Coronary artery (tissue), 2 donors: ENCODE measurements at places on chromosomes 3 and 15.

GRCh38 chr15:70252056-70252950 lies 154.6 kb upstream of the TLE3 start:
- no peak for DNase-seq

DNA sequence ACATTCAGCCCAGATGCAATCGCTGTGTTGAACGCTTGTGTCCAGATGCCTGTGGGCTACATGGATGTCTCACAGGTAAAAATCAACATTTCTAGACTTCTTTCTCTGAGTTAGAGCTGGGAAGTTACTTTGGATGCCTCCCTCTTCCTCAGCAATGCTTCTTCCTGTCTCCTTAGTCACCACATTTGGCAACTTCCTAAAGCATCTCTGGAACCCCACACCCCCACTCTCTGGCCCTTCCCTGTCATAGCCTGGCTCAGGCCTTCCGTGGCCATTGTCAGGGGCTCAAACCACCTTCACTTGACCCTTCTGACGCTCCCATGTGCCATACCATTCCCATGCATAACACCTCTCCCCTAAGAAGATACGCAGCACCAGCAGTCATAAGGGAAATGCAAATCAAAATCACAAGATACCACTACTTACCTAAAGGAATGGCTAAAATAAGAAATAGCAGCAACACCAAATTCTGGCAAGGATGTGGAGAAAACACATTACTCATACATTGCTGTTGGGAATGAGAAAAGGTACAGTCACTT lies 21.6 kb upstream of the RGMA start:
- DNase-seq: no peak

DNA sequence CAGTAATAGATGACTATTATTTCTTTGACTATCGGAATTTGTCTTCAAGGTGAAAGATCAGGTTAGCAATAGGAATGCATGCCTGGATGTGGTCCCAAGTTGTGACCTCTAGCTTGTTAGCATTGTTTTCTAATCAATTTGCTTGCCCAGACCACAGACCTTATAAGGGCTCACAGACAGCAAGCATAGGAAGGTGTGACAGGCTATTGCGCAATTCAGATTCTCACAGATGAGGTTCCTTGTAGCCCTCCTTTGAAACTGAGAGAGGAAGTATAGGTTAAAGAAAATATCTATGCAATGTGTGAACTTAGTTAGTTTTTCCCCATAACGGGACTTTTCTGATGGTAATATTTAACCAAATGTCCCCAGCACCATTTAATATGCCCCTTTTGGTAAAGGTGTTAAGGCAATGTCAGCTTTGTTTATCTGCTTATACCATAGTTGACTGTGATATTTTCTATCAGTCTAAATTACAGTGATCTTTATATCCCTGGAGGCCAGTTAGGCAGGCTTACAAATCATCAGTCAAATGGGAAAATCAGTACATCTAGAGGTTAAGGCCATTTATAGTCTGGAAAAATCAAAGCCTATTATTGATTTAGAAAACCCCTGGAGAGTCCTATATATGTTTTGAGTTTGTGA lies 168.1 kb upstream of the MBNL1 start:
- no peak for DNase-seq

GRCh38 chr3:21962456-21962855 lies 211.4 kb upstream of the ZNF385D start:
- DNase-seq: no peak

DNA sequence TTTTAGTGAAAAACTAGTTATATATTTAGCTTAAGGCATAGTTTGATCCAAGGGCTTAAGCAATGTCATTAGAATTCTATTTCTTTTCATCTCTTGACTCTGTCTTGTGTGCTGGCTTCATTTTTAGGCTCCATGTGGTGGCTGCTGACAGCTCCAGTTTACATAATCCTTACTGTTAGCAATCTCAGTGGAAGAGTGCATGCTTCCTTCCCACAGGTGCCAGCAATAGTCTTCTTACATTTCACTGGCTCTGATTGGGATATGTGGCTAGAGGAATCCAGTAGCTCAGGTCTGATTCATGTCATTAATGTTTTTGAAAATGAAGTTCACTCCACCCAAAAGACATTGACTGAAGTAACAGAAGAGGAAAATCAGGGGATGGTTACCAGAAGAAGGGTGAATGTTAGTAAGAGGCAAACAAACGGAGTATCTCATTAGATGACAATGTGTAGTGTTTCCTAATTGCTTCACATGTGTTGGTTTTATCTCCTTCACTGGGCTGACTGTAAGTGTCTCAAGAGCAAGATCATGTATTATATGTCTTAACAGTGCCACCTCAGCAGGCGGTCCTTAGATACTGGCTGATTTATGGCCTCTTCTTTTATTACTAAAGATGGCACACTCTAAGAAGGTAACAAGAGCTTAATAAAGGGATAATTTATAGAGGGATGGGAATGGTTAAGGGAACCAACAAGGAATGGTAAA lies 25.6 kb upstream of the TCF12 start:
- no peak for DNase-seq

- DNase-seq: no peak
Observed at GRCh38 chr3:136078421-136079364, 113.2 kb downstream of the PPP2R3A start.

- no peak for DNase-seq
Observed at GRCh38 chr3:59046839-59047238, 3.0 kb downstream of the CFAP20DC start.

GRCh38 chr3:108899530-108899929 lies 54.1 kb downstream of the GUCA1C start:
- DNase-seq: no peak

DNA sequence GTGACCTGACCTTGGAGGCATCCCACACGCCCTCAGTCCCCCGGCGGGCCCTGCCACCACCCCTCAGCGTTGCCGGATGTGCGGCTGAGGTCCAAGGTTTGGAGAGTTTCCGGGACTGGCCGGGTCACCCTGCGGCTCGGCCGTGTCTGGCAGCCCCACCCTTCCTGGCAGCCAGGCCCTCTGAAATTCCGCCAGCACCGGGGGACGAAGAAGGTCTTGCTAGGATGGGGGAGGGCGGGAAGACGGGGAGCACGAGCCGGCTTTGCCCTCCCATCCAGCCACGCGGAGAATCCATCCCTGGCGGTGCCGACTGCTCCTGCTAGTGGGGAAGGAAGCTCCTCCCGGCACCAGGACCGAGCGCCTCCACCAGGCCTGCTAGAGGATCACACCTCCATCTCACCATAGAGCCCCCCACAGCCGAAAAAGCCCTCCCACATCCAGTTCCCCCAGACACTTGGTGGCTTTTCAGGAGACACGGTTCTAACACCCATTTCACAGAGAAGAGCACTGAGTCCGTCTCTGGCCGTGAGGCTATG lies 81.5 kb downstream of the CPN2 start:
- peak; percentile 92 for DNase-seq

- no peak for DNase-seq
Observed at GRCh38 chr3:13380971-13381370, 39.2 kb downstream of the NUP210 start.

DNA sequence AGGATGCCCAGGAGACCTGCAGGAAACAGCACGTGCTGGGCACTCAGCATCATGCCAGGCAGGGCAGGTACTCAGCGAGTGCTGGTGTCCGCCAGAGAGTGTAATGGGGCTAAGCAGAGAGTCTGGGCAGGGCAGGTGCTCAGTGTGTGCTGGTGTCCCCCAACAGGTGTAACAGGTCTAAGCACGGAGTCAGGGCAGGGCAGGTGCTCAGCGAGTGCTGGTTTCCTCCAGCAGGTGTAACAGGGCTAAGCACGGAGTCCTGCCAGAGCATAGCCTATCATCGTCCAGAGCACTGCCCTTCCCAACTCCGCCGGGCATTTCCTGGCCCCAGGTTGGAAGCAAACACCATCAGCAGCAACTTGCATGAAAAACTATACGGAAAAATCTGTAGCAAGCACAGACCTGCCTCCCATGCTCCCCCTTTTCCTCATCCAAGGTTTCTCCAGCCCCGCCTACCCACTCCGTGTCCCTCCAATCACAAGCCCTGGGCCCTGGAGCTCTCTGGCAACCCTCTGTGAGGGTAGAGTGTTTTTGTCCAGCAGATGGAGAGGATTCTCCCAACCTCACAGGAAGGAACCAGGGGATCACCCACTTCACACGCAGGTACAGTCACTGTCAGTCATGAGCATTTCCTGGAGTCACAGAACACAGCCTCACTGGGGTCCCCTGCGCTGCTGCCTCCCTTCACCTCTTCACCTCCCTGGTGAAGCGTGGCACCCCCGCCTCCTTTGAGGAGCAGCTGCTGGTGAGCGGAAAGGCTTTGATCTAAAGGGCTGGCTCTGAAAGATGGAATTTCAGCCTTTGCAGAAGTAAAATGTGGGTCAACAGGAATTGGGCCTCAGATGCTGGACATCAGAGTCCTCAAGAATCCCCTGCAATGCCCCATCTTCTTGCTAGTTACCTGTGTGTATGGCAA lies 302.5 kb downstream of the OCA2 start:
- no peak for DNase-seq

GRCh38 chr3:4528819-4529600 lies 35.9 kb downstream of the ITPR1 start:
- DNase-seq: no peak

- DNase-seq: no peak
Observed at GRCh38 chr15:87954793-87955192, 301.7 kb downstream of the NTRK3 start.

DNA sequence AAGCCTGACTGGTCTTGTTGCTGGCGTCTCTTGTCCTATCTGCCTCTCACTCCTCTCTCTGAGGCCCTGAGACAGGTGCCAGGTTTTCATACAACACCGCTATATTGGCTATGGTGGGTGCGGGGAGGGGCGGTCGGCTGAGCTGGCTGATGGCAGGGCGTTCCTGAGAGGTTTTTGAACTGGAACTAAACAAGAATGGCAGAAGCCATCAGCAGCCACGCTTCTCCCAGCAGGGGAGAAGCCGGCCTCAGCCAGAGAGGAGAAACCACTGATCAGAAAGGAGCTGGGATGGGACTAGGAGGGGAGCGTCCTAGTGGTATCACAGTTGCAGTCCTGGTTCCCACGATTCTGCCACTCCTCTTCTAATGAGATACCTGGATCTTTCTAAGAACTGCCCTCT lies 89.9 kb upstream of the PRR23E start:
- DNase-seq: no peak

DNA sequence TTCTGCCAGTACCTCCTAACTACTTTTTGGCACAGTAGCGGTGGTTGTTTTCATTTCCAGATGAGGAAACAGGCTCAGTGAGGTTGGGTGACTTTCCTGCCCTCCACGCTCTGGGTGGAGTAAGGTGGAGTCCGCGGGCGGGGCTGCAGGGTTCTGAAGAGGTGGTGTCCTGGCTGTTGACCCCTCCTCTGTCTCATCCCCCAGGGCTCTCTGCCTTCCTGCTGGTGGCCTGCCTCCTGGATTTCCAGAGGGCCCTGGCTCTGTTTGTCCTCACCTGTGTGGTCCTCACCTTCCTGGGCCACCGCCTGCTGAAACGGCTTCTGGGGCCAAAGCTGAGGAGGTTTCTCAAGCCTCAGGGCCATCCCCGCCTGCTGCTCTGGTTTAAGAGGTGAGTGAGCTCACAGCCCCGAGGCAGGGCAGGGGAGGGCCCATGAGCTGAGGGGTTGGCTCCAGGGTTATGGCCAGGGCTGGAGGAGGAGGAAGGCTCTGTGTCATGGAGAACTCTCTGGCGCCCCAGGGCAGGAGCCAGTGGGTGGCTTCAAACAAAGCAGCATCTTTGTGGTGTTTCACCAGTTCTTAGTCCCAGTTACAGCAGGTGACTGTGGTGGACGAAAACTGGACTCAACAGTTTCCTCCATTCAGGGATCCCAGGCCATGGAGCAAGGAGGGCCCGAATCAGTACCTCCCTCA lies 10.4 kb downstream of the SLC28A1 start:
- DNase-seq: no peak

DNA sequence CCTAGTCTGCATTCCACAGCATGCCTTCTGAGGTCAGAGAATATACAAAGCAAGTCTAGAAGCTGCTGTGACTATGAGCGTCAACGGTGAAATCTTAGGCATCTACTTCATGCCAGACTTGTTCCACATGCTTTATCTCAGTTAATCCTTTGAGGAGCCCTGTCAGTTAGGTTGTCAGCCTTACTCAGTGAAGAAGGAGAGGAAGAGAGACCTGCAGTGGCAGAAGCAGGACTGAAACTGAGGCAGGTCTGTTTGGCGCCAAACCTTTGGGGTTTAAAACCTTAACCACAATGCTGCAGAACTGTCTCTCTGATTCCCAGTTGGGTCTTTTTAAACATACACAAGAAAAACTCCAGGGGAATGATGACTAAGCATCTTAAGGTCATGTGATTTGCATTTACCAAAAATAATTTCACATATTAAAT lies 139.0 kb upstream of the LIPC start:
- DNase-seq: no peak

DNA sequence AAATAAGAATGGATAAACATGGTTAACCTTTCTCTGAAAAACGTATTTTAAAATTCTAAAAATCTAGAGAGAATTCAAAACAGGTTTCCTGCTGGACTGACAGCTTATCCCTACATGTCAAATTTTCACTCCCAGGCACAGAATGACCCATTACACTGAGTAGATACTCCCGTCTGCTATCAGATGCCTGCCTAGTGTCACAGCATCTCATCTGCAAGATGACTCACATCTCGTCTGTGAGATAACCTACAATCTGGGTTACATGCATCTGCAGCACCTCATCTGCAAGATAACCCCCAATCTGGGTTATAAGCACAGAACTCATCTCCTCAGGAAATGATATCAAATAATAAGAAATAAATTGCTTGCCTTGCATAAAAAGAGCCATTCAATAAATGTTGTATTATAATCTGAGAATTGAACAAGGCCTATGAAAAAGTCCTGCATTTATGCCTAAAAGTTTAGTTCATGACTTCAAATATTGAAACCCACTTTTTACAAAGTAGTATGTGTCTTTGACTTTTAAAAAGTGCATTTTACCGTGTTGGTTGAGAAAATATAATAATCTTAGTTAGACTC lies 188.3 kb upstream of the THBS1 start:
- no peak for DNase-seq

DNA sequence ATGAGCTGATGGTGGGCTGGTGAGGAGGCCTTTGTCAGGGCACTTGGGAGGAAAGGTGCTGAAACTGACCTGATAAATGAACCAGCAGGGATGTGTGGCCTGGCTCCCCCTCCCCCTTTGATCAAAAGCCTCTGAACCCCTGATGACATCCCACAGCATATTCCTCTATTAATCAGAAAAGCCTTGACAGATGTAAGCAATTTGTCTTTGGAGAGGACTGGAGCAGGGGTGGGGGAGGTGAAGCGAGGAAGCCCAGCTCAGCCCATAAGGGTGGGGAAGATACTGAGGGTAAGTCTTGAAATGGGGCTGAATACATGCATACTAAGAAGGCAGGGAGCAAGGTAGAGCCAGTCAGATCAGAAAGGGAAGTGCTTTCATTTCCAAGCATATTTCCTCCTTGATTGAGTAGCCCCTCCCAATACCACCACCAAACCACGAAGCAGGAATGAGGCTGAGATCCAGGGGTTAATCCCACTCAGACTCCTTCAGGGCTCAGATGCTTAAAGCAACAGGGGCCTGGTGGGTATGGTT lies 34.7 kb upstream of the MRPS22 start:
- no peak for DNase-seq

- no peak for DNase-seq
Observed at GRCh38 chr3:104291437-104291851, 1075.3 kb upstream of the ALCAM start.
